ENCODE measurements at places on chromosomes 16 and 17.

DNA sequence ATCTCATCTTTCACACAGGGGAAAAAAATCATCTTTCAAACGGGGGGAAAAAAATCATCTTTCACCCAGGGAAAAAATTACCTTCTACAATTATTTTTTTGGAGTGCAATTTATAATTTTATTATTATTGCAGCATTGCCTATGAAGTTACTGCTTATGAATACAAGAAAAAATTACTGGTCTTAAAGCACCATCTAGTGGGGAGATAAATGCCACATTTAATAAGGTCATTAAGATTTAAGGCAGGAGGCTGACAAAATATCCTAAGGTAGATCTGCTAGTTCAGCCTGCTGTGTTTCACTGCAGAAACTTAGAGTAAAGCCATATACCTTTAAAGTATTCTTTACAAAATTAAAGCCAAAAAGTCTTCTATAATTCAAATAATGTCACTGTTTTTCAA is 13.7 kb downstream of the SHCBP1 start:
- DNase-seq: no peak

GRCh38 chr16:85168732-85169256 is 56.5 kb upstream of the CIBAR2 start:
- no peak for DNase-seq

DNA sequence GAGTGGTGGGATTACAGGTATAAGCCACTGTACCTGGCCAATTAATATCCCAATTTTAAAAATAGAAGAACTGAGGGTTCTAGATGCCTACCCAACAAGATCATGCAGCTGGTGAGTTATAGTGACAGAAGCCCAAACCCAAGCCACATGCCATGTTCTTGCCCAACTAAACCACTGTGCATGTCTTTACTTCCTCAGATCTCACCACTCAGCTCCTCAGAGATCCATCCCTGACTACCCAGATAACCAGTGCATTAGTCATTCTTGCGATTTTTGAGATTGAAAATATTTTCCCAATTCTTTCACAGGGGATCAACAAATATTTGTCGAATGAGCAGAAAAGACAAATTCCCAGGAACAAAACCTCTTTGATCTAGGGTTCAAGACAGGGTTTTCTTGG is 303.1 kb downstream of the CBLN1 start:
- DNase-seq: no peak

DNA sequence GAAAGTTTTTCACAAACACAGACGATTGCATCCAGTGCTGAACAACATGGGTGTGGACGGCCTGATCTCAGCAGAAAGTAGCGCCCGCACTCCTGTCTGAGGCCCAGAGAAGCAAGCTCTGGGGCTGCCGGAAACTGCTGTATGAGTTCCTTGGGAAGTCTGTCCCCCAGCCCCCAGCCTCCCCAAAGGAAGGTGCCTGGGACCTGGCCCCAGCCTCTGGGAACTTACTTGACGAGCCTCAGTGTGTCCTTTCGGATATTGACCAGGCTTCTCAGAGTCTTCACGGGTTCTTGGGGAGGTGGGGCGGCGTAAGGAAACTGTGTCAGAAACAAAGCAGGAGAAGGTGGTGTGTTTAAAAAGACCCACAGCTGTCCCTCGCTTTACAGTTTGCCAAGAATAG is 32.4 kb upstream of the FOXJ1 start:
- DNase-seq: no peak

DNA sequence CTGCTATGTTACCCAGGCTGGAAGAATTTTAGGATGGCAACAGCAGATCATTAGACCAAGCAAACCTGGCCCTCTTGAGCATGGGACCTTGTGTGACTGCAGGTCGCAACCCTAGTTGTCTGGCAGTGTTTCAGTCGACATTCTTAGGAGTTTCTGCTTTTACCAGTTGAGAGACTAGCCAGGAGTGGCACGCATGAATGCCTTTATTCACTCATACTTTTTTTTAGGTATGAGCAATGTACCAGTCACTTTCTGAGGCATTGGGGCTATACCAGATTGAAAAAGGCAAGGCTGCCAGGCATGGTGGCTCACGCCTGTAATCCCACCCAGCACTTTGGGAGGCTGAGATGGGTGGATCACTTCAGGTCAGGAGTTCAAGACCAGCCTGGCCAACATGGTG is 28.2 kb upstream of the HAS3 start:
- no peak for DNase-seq

DNA sequence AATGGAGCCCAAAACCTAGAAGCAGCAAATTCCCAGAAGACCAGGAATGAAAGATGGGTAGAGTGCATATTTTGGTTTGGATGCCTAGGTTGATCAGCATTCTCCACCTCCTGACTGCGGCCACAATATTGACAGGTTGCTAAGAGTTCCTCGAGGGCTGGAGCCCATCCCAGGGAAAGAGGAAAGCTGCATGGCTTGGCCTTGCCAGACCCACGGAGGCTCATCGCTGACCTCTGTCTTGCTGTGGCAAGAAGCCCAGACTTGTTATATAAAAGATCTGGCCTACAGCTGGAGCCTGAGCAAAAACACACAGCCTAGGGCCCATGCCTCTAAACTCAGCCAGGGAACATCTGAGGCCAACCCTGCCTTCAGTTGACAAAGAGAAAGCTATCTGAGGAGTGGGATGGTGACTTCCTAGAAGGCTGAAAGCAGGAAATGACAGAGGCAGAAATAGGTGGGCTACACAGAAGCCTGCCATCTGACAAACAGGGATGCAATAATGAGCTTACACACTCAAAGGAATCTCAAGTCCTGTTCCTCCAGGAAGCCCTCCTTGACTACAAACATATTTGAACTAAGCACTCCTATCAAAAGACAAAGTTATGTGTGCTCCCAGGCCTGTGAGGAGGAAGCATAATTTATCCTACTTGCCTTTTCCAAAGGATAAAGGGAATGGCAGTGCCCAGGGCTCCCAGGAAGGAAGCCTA is 22.5 kb upstream of the SLC35B1 start:
- no peak for DNase-seq

GRCh38 chr17:74971069-74971841 is 1.3 kb downstream of the HID1 start:
- DNase-seq: no peak

DNA sequence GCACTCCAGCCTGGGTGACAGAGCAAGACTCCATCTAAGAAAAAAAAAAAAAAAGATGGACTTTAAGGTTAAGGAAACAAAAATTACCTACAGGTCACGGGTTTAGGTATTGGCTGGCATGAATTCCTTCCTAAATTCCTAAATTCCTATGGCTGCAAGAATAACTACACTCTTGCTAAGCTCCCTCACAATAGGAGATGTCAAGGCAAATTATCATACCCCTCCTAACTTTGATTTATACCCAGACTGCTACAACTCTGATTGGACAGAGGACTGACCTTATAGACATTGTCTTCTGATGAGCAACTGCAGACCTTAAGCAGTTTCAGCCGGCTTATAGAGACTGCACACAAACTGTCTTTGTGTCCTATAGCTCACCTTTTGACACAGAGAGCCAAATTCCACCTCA is 25.1 kb upstream of the TMC7 start:
- DNase-seq: no peak

- DNase-seq: no peak
These were observed 7.3 kb downstream of the THRA start for GRCh38 chr17:40069751-40070708.

- no peak for DNase-seq
These were observed 15.0 kb downstream of the MYO15B start for GRCh38 chr17:75602644-75603043.

DNA sequence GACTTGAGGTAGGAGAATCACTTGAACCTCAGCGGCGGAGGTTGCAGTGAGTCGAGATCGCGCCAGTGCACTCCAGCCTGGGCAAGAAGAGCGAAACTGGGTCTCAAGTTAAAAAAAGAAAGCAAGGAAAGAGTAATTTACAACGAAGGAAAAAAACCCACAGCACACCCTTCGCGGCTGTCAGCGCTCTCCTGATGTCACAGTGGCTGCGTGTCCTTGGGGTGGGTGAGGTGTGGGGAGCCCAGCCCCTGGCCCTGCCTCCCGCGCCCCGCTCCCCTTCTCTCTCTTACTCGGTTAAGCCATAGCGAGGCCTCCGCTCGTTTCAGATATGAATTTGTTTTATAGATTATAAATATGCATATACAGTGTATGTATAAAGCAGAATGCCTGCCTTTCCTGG is 740 bp upstream of the JPT2 start:
- no peak for DNase-seq

- DNase-seq: no peak
These were observed 74.8 kb downstream of the TANC2 start for GRCh38 chr17:63040816-63041215.

DNA sequence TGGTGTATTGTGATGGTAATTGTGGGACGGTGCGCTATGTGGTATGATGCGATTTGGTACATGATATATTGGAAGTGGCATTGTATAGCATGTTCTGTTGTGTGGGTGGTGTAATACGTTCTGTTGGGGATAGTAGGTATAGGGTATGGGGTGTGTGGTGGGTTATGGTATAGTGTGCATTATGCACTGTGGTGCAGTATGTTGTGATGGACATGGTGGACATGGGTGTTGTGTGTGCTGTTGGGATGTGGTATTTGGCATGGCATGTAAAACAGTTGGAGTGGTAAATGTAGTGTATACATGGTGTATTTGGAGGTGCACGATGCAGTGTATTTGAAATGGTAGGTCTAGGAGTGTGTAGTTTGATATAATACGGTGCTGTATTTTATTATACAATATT is 170.6 kb upstream of the CNTNAP4 start:
- DNase-seq: no peak

DNA sequence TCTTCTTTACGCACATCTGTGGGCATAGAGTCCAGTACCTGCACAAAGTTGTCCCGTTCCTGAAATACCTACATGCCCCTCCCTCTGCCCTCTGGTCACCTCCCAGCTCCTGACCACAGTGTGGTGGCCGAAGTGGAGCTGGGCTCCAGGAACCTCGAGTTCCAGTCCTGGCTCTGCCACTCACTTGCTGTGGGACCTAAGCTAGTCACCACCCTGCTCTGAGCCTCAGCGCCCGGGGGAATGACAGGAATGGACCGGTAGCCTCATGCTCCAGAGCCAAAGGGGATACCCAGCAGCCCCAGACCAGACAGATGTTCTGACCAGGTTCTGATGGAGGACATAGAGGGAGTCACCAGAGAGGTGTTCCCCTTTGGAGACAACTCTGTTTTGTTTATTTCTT is 26.7 kb upstream of the ITGA3 start:
- no peak for DNase-seq

GRCh38 chr16:66028510-66029216 is 337.8 kb upstream of the CDH5 start:
- DNase-seq: no peak

GRCh38 chr17:3959295-3959899 is 4.8 kb downstream of the ATP2A3 start:
- DNase-seq: no peak

GRCh38 chr17:34741967-34742366 is 162.6 kb downstream of the TMEM132E start:
- DNase-seq: no peak

DNA sequence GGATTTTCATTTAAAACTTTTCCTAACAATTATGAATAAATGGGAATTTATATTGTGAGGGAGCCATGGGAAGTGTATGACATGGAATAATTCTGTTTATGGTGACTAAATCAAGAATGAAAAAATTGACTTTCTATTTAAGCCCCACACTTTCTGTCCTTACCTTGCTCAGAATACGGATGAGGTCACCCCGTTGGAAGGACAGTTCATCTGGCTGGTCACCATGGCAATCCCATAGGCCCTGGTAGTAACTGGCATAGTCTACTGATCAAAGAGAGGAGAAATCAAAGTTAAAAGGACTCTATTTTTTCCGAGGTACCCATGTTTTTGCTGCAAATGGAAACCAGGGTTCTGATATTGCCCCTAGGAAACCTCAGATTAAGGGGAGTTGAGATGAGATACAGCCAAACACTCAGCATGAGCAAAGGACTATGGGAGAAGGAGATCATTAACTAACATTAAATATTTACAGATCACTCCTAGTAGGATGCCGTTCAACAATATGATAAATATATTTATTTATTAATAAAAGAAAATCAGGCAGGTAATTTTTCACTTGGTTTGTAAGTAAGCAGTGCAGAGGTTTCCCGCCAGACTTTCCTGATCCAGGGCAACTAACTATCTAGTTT is 54.9 kb downstream of the SNX11 start:
- no peak for DNase-seq

GRCh38 chr17:56821847-56822534 is 11.7 kb downstream of the C17orf67 start:
- DNase-seq: no peak

- DNase-seq: no peak
These were observed 40.5 kb upstream of the ACSF3 start for GRCh38 chr16:89052890-89053724.

GRCh38 chr17:79993390-79994227 is 42.1 kb downstream of the TBC1D16 start:
- no peak for DNase-seq

- DNase-seq: no peak
These were observed 23.0 kb downstream of the SLC35G3 start for GRCh38 chr17:35170968-35171771.
